Left kidney (tissue), 8 donors: ENCODE measurements at places on chromosomes 1 and 21. TPM values are rescaled to one million over a fixed set of nuclear protein-coding genes. Genes with fewer than 3 reads are reported as not detected.

ELAVL4 gene
- polyA plus RNA-seq = 3.2 TPM

FCRL6 gene
- polyA plus RNA-seq = 0.27 TPM

B3GALT2 gene
- 13.8 TPM for polyA plus RNA-seq

SPATA6 gene
- 21.3 TPM for polyA plus RNA-seq

AHCTF1 gene
- polyA plus RNA-seq = 61.5 TPM

CCDC190 gene
- polyA plus RNA-seq = not detected

S100A7 gene
- 0.43 TPM for polyA plus RNA-seq
